B cell (primary cell): ENCODE measurements at places on chromosomes 5 and 9.

GRCh38 chr5:171629221-171629620, 156.4 kb upstream of the SMIM23 start:
- no peak for DNase-seq

DNA sequence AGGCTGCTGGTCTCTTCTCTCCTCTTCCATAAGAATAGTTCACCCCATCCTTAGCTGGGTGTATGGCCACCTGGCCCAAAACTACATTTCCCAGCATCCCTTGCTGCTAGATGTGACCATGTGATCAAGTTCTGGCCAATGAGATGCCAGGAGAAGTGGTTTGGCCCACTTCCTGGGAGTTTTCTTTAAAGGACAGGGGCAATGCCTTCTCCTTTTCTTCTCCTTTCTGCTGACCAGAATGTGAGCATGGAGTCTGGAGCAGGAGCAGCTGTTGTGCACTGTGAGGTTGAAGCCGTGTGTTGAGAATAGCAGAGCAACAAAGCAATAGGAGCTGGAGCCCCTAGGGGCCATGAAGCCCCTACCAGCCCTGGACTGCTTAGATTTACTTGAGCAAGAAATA, 36.8 kb downstream of the C9orf50 start:
- DNase-seq = peak; percentile 77

- DNase-seq = no peak
Measured at GRCh38 chr5:43152946-43153345, 32.2 kb downstream of the ZNF131 start.

- no peak for DNase-seq
Measured at GRCh38 chr5:125823572-125823971, 599.6 kb upstream of the GRAMD2B start.

- DNase-seq = no peak
Measured at GRCh38 chr5:139686356-139686705, 38.2 kb downstream of the CXXC5 start.

GRCh38 chr5:112275671-112276070, 143.4 kb downstream of the EPB41L4A start:
- no peak for DNase-seq

DNA sequence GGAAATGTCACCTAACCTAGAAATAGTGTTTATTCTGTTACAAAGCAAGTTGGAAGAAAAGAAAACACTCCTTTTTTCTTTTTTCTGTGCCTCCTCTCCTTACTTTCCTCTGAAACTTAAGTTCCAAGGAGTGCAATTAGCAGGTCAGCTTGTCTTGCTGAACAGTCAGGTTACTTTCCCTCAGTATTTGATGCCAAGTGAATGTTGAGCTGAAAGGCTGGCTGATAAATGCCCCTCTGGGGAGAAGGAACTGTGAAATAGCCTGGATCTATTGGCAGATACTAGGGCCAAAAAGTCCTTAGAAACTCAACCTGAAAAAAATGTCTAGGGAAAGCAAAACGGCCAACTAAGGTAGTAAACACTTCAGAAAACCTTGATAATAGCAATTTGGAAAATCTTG, 43.6 kb downstream of the GRIA1 start:
- no peak for DNase-seq

DNA sequence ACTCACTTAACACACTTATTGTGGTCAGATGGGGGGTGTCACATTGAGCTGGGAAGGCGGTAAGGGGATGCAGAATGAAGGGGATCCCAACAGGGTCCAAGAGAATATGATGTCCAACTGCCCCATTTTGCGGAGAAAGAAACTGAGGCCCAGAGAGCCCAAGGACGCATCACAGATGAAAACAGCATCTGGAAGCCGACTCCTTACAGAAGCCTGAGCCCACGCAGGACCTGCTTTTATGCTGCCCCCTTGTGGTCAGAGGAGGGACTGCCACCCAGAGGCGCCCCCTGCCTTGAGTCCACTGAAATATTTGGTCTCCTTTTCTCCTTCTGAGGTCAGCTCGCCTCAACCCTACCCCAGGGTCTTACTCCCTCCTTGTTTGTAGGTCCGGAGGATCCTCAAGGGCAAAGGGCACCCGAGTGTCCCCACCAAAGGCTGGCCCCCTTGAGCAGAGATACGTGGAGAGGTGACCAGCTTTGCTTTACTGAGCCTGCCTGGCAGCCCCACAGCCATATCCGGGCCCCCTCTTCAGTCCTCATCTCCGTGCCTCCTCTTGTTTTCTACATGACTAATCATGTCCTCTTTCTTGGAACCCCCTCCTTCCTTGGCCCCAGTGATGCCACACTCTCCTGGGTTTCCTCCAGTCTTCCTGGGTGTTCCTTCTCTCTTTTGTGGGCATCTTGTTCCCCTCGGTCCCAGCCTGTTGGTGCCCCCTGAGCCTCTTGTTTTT, 30.0 kb upstream of the TTLL11 start:
- DNase-seq = peak; percentile 75

GRCh38 chr5:140196115-140196814, 21.3 kb downstream of the CYSTM1 start:
- DNase-seq = no peak

GRCh38 chr9:89498852-89499480, 1.1 kb upstream of the SEMA4D start:
- DNase-seq = peak; percentile 75

DNA sequence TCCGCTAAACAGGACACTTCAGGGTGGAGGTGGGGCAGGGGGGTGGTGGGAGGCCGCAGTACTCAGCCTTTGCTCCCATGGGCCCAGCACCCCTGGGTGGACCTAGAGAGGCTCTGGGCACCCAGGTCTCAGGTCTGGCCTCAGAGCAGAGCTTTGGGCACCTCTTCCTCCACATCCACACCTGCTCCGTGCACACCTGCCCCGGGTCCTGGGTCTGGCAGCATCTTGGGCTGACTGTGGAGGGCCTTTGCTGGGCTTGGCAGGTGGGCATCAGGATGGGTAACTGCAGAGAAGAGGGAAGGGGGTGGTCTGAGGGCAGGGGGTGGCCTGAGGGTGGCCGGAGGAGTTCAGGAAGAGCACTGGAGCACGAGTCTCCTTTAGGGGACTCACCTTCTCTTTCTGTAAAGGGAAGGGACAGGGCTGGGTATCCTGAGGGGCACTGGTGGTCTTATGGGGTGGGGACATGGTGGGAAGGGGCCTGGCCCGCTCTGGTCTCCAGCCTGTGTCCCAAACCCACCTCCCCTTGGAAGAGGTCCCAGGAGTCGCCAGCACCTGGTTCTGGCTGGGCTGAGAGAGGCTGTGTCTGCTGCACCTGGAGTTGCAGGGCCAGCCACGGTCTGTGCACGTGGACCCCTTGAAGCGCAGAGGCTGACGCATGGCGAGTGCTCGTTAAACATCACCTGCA, 106.7 kb upstream of the IER5L start:
- no peak for DNase-seq

GRCh38 chr5:147098233-147098790, 136.5 kb upstream of the STK32A start:
- DNase-seq = no peak

DNA sequence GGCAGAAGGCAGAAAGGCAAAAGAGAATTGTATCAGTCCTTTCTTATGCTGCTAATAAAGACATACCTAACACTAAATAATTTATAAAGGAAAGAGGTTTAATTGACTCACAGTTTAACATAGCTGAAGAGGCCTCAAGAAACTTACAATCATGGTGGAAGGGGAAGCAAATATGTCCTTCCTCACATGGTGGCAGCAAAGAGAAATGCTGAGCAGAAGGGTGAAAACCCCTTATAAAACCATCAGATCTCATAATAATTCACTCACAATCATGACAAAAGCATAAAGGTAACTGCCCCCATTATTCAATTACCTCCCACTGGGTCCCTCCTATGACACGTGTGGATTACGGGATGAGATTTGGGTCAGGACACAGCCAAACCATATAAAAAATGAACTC, 312.5 kb upstream of the PTGER4 start:
- DNase-seq = peak; percentile 45

- no peak for DNase-seq
Measured at GRCh38 chr9:8457816-8458215, 658.2 kb upstream of the DMAC1 start.

DNA sequence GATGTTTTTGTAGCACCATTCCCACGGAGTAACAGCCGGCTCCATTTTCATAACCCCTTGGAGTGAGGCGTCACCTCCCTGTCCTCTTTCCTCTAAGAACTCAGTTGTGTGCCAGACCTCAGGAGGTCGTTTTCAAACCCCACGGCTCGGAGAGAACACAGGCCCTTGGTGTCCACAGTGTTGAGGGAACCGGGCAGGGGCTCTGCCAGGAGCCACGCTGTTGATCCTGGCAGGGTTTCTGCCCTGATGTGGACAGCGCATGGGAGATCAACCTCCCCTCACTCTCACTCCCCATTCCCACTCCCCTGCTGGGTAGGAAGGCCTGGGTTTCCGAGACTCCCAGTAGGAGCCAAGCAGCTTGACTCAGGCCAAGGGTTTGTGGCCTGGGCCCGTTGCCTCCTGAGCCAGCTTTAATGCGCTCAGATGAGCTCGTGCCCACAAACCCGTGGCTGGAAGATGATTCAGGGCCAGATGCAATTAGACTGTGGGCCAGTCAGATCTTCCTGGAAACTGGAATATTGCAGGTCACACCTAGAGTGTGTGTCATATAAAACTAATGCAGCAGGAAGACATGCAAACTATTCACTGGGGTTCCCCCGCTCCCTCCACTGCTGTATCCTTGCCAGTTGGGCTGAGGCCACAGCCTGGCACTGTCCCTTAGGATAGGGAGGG, 133.4 kb downstream of the SLC12A2 start:
- no peak for DNase-seq

- no peak for DNase-seq
Measured at GRCh38 chr5:172463031-172463430, 8.7 kb upstream of the SH3PXD2B start.

DNA sequence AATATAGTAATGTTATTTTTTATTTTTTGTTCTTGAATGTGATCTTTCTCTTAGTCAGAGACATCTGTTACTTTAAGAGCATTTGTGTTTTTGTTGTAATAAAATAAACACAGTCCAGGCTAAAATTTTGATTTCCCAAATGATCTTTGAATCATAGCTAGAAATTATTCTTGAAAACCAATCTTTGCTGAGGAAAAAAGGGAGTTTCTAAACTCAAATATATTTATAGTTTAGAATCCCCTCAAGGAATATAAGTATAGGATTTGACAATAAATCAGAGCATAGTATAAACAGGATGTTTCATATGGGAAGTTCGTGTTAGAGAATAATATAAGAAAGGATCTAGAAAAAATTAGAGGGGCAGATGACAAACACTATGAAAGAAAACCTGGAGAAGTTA, 118.8 kb upstream of the ADAMTS19 start:
- DNase-seq = no peak

- DNase-seq = no peak
Measured at GRCh38 chr5:114265432-114266060, 96.3 kb upstream of the KCNN2 start.

DNA sequence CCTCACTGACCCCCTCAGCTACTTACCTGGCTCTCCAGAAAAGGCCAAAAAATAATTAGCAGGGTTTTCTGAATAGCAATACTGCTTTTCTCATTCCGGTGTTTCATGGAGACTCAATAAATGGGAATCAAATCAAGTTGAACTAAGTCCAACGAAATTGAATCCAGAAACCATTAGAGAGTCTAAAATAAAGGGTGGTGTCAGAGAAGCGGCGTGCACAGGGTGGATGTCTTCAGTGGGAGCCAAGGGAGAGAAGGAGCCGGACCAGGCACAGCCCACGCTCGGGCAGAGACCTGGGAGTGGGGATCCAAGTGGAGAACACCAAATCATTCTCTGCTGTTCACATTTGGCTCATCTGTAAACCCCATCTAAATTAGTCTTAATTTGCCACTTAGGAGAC, 40.2 kb upstream of the WWC1 start:
- no peak for DNase-seq

DNA sequence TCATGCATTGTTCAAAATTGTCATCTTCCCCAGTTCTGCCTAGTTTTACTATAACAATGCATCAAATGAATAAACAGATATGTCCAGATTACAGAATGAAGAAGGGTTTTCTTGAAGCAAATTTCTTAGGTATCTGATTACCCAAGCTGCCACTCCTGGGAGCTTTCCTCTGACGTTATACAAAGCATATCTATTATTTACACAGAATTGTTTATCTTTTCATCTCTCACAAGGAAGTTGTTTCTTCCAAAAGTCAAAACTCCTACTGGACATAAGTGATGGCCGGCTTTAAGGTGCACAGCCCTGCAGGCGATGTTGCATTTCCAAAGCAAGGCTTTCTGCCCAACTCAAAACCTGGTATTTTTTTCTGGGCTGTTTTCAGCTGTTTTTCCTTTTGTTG, 73.4 kb upstream of the ANKH start:
- DNase-seq = no peak

GRCh38 chr9:121071756-121072421, 2.9 kb upstream of the CNTRL start:
- peak; percentile 79 for DNase-seq

DNA sequence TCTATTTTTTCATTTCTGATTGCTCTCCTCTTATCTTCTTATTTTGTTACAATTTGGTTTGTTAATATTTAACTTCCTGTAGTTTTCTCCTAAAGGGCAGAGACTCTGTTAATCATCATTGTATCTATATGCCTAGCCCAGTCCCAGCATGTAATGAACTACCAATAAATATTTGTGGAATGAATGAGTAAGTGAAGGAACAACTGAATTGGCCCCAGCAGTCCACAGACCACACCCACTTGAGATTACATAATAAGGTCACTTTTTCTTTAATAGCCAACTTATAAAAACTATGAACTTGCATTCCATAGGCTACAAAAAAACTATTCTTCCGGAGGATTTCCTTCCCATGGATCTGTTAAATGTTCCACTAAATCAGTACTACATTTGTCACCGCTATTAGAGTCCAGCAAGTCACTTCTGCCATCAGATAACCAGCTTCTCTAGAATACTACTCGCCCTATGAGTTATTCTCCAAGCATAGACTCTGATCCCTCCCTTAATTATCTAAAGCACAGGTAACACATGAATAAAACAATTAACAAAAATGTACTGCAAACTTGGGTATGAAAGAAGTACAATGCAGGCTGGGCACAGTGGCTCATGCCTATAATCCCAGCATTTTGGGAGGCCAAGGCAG, 27.5 kb upstream of the TNPO1 start:
- DNase-seq = no peak

DNA sequence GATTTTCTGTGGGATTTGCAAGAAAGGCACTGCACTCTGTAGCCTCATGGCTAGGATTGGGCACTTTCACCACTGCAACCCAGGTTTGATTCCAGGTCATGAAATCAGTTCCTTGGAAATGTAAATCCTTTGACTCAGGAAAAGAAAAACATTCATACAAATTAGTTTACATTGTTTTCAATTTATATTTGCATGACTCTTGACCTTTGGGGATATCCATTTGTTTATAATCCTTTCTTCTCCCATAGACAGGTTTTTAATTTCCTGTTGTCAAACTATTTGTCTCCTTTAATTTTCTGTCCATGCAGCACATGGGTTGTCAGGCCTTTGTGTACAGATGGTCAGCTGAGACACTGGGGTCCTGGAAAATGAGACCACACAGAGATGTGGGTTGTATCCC, 801.5 kb downstream of the NR2F1-AS1 start:
- DNase-seq = no peak

DNA sequence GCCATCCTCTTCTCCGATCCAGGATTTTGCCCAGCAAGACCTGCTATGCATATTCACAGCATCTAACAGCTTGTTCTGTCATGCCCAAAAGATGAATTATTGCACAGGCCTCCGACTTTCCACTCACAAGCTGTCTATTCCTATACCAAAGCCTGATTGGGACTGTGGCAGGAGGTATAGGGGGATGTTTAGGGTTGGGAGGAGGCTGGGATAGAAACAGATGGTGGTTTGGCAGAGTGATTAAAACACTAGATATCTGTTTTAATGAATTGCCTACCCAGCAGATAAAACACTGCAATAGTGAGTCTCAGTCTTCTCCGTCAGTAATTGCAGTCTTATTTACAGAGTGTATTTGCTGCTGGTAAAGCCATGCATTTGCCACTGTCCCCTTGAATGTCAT, 215.3 kb downstream of the TLR4 start:
- DNase-seq = no peak

GRCh38 chr5:173192561-173192960, 42.4 kb downstream of the NKX2-5 start:
- DNase-seq = no peak
